Kidney (tissue), 22 donors: ENCODE measurements at places on chromosomes 4 and X. TPM values are rescaled to one million over a fixed set of nuclear protein-coding genes. Genes with fewer than 3 reads are reported as not detected.

DNA sequence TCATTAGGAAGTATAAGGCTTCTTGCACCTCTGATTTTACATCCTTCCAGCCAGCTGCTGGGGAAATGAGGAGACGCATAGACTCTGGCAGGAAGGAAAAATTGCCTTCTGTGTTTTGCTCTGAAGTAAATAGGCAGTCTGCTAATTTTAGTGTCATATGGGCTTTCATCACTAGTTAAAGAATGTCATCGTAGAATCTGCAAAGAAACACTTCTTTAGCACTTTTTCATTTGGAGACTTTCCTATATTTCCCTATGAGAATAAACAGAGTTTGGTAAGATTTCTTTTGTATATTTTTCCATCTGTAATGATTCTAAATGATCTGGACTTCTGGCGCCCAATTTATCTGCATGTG lies 3.3 kb downstream of the ADGRL3 start:
- H3K36me3 ChIP-seq = no peaks in the 10 kb centered on the region
- H3K4me3 ChIP-seq = no peak overlapping the region
- H3K27me3 ChIP-seq = no peaks in the 10 kb centered on the region
- H3K27ac ChIP-seq = no peak overlapping the region

- H3K4me1 ChIP-seq = no peaks in the 10 kb centered on the region
- H3K27ac ChIP-seq = no peak overlapping the region
- no peaks in the 10 kb centered on the region for H3K36me3 ChIP-seq
- H3K27me3 ChIP-seq = no peaks in the 10 kb centered on the region
- H3K4me3 ChIP-seq = no peak overlapping the region
- DNase-seq = no peak
Measured at GRCh38 chrX:149720021-149720689, 8.3 kb downstream of the MAGEA11 start.

- no peak overlapping the region for H3K4me3 ChIP-seq
- no peak overlapping the region for H3K27ac ChIP-seq
- H3K36me3 ChIP-seq = no peaks in the 10 kb centered on the region
- DNase-seq = peak; percentile 38
Measured at GRCh38 chr4:108533245-108533844, 87.0 kb upstream of the RPL34 start.

DNA sequence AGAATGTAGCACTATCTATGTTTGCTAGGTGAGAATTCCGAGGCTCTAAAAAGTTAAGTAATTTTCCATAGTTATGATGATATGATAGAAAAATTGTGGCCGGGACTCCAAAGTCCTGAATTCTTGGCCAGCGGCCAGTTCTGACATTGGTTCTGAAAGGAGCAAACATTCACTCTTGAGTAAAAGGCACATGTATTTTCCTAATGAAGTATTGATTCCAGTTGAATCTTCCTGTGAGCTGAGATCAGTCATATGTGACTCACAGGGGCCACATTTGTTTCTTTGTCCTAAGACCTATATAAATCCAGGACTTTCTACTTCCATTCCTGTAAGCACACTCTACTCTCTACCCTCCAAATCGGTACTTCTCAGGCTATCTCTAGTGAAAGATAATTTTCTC lies 349.9 kb downstream of the BMPR1B start:
- H3K27me3 ChIP-seq = no peaks in the 10 kb centered on the region
- H3K4me1 ChIP-seq = no peaks in the 10 kb centered on the region
- H3K4me3 ChIP-seq = no peak overlapping the region
- H3K27ac ChIP-seq = no peak overlapping the region
- no peaks in the 10 kb centered on the region for H3K36me3 ChIP-seq

DNA sequence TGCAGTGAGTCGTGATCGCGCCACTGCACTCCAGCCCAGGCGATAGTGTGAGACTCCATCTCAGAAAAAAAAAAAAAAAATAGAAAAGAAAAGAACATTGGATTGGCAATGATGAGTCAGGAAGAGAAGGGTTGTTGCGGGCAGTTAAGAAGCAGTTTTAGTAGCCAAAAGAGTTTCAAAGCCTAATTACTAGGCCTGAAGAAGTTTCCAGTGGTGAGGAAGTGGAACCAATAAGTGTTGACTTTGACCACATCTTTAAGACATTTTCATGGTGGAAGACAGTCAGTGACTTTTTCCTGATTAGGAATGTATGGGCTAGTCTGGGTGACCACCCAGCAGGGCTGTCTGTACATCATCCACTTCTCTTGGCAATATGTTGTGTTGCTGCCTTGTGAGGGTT lies 442.3 kb downstream of the AFF2 start:
- H3K36me3 ChIP-seq = no peaks in the 10 kb centered on the region
- no peaks in the 10 kb centered on the region for H3K27me3 ChIP-seq
- DNase-seq = no peak
- no peak overlapping the region for H3K4me3 ChIP-seq
- no peak overlapping the region for H3K27ac ChIP-seq
- H3K4me1 ChIP-seq = no peaks in the 10 kb centered on the region

GRCh38 chrX:82848111-82848510 lies 660.0 kb upstream of the POU3F4 start:
- H3K27ac ChIP-seq = no peak overlapping the region
- H3K4me3 ChIP-seq = no peak overlapping the region
- no peaks in the 10 kb centered on the region for H3K27me3 ChIP-seq
- H3K36me3 ChIP-seq = no peaks in the 10 kb centered on the region

DNA sequence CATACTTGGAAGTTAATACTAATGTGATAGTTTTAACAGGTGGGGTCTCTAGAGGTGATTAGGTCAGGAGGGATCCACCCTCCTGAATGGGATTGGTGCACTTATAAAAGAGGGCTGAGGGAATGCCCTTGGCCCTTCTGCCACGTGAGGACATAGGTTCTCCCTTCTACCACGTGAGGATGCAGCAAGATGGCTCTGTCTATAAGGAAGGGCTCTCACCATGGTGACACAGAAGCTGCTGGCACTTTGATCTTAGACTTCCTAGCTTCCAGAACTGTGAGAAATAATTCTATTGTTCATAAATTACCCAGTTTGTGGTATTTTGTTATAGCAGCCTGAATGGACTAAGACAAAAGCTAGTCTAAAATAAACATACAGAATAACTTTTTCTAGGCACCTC lies 1.0 kb downstream of the AADAT start:
- no peaks in the 10 kb centered on the region for H3K36me3 ChIP-seq
- H3K27me3 ChIP-seq = no peaks in the 10 kb centered on the region
- peak overlapping the region; percentile 89 for H3K4me3 ChIP-seq
- DNase-seq = no peak
- peaks cover 7% of the 10 kb centered on the region for H3K4me1 ChIP-seq

DNA sequence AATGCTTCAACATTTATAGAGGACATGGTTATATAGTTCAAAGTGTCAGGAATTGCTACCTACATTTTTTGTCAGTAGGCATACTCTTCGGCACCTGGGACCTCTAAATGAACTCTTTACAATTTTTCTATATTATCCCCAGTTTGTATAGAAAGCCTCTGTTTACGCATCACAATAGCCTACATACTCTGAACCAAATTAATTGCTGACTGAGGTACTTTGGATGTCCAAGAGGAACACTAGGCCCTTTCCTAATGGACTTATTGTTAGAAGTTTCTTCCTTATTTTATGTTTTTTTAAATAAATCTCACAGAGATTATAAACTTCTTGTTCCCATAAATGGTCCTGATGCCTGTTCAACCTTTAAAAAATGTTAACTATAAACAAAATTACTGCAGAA lies 8.4 kb upstream of the AFF2 start:
- no peaks in the 10 kb centered on the region for H3K27me3 ChIP-seq
- no peaks in the 10 kb centered on the region for H3K36me3 ChIP-seq
- no peak overlapping the region for H3K4me3 ChIP-seq

BEND2 gene
- not detected for total RNA-seq

NXF2 gene
- not detected for total RNA-seq

DNA sequence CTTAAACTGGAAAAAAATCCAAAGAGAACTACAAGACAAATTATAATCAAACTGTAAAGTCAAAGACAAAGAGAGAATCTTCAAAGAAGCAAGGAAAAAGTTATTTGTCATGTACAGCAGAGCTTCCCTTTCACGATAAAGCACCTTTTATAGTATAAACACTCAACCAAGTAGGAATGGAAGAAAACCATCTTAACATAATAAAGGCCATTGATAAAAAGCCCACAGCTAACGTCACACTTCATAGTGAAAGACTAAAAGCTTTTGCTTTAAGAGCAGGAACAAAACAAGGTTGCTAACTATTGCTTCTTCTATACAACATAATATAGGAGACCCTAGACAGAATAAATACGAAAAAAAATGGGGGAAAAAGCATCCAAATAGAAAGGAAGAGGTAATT lies 595.7 kb upstream of the POU3F4 start:
- no peak overlapping the region for H3K4me3 ChIP-seq
- H3K27ac ChIP-seq = no peak overlapping the region
- H3K27me3 ChIP-seq = no peaks in the 10 kb centered on the region

DNA sequence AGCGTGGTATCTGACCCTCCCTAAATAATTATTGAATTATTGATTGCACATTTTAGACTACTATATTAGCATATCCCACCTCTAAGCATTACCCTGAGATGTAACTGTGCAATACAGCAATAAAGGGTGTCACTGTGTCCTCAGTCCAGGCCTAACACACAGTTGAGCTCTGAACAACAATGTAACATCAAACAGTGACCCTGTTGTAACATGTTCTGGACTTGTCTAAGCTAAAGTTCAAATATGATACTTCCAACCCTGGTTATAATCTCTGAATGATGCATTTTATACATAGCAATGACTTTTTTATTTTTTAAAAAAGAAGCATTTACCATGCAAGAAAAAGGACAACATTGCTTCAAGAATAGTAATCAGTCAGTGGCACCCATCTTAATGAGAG lies 61.6 kb upstream of the DMD start:
- no peaks in the 10 kb centered on the region for H3K27me3 ChIP-seq
- no peak for DNase-seq
- no peak overlapping the region for H3K4me3 ChIP-seq
- H3K4me1 ChIP-seq = no peaks in the 10 kb centered on the region
- H3K36me3 ChIP-seq = no peaks in the 10 kb centered on the region

FAM47A gene
- not detected for total RNA-seq

PCDH11X gene
- total RNA-seq = 0.41 TPM

DNA sequence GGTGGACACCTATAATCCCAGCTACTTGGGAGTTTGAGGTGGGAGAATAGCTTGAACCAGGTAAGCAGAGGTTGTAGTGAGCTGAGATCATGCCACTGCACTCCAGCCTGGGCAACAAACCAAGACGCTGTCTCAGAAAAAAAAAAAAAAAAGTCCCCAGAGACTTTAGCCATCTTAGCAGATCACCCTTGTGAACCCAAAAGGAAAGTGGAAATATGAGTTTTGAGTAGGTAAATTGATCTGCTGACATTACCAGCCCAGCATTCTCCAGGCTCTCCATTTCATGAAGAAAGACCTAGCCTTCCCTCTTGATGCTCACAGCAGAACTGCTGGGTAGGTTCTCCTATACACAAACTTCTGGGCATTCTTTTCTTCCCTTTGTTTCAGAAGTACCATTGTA lies 24.5 kb upstream of the HNRNPD start:
- no peak for DNase-seq
- no peaks in the 10 kb centered on the region for H3K36me3 ChIP-seq
- H3K27ac ChIP-seq = no peak overlapping the region
- no peaks in the 10 kb centered on the region for H3K27me3 ChIP-seq

CBLL2 gene
- not detected for total RNA-seq

DNA sequence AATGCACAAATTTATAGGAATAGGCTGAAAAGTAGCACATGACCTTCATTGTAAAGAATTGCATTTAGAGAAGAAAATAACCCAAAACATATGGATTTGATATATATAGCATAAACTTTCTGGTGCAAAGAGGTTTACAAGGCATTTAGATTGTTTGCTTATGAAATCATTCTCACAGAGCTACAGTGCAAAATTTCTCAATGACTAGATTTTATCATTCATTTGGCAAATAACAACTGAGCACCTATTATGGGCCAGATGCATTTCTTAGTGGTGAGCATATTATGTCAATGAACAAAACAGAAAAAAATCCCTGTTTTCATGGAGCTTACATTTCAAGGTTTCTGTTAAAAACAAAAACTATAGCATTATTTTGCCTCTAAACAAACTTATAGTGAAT lies 34.1 kb upstream of the TNIP3 start:
- no peak for DNase-seq
- H3K4me3 ChIP-seq = no peak overlapping the region
- H3K27ac ChIP-seq = no peak overlapping the region
- no peaks in the 10 kb centered on the region for H3K4me1 ChIP-seq
- H3K27me3 ChIP-seq = no peaks in the 10 kb centered on the region

HSD17B11 gene
- total RNA-seq = 39.5 TPM

NBDY gene
- total RNA-seq = 50.8 TPM

DNA sequence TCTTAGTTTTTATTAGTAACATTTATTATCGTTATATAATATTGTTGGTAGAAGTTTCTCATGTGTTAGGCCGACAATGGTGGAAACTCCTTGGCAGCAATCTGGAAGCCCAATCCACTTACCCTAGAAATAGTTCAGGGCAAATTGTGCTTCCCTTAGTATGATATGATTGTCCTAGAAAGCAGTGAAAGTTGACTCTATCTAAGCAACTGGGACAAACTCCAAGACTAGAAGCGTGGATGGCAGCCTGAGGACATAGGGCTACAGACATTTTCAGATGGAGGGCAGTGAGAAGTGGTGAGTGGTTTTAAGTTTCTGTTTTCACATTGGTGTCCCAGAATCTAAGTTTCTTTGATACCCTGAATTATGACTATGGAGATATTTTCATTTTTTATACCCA lies 63.3 kb upstream of the TRPC3 start:
- H3K27ac ChIP-seq = no peak overlapping the region
- DNase-seq = no peak
- H3K36me3 ChIP-seq = no peaks in the 10 kb centered on the region
- no peaks in the 10 kb centered on the region for H3K27me3 ChIP-seq
- no peak overlapping the region for H3K4me3 ChIP-seq
- H3K4me1 ChIP-seq = no peaks in the 10 kb centered on the region

GRCh38 chrX:127621780-127622179 lies 430.4 kb downstream of the ACTRT1 start:
- DNase-seq = no peak
- no peaks in the 10 kb centered on the region for H3K36me3 ChIP-seq
- H3K27ac ChIP-seq = no peak overlapping the region
- no peak overlapping the region for H3K4me3 ChIP-seq
- H3K27me3 ChIP-seq = no peaks in the 10 kb centered on the region

DNA sequence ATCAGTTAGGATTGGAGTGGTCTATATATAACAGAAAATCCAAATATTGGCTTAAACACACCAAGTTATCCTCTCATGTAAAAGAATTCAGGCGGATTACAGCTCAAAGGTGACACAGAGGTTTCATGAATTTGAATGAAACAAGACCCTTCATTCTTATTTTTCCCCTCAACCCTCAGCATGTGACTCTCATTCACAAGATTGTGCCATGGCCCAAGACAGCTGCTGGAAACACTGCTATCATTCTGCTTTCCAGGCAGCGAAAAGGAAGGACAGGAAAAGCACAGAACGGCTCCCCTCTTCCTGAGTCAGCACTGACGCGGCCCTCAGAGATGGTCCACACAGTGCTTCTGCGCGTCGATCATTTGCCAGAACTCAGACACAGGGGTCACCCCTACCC lies 891.0 kb upstream of the FRG1 start:
- no peaks in the 10 kb centered on the region for H3K4me1 ChIP-seq
- no peak overlapping the region for H3K27ac ChIP-seq
- DNase-seq = no peak
- no peaks in the 10 kb centered on the region for H3K27me3 ChIP-seq
